Right lung (tissue), 10 donors: ENCODE measurements at places on chromosomes 12 and 14. TPM values are rescaled to one million over a fixed set of nuclear protein-coding genes. Genes with fewer than 3 reads are reported as not detected.

DNA sequence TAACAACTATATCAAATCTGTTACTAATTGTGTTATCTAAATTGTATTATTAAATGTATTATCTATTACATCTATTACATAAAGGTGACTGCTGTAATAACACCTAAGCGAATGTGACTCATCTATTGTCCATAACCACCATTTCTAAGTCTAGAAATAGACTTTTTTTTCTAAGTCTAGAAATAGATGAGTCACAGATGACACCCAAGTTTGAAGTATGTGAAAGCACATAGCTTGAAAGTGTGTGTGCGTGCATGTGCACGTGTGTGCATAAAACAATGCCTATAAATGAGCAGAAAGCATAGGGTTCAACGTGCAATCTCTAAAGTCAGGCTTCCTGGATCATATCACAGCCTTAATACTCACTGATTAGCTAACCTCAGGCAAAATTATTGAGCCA lies 451.3 kb upstream of the USP15 start:
- DNase-seq: no peak

- no peak for DNase-seq
Measured at GRCh38 chr12:25058658-25059058, 109.8 kb upstream of the BCAT1 start.

- peak; percentile 18 for DNase-seq
Measured at GRCh38 chr14:30005114-30005808, 77.6 kb upstream of the PRKD1 start.

- no peak for DNase-seq
Measured at GRCh38 chr14:90319173-90319572, 12.6 kb downstream of the NRDE2 start.

- no peak for DNase-seq
Measured at GRCh38 chr14:103762036-103762435, 46.4 kb downstream of the ZFYVE21 start.

DNA sequence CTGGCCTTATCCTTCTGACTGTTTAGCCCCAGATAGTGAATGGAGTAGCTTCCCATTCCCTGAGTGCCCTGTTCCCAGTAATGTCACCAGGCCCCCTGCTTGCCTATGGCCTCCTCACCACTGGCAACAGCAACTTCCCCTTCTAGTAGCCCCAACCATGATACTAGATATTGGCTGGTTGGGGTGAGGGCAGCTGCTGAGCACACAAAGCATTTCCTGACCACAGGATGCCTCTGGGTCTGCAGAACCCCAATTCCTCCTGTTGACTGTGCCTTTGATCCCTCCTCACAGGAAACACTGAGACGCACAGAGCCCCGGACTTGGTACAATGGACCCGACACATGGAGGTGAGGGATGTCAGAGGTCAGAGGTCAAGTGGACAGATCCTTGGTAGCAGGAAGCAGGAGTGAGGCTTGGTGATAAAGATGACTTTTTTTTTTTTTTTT lies 597 bp downstream of the SOAT2 start:
- DNase-seq: no peak

DNA sequence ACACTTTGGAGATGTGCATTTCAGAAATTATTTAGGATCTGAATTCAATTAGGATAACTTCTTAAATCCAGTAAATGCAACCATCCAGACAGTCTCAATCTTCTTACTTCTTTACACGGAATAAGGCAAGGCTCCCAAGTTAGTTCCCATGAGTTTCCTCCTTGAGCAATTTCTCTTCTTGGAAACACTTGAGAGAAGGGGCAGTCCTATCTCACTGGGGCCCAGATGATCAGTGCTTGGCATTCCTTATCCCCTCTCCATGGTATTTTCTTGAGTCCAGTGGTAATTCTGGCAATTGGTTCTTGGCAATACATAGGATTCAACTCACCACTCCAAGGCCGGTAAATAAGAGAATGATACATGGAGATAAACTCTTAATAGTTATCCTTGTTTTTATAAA lies 87.1 kb upstream of the PTHLH start:
- no peak for DNase-seq

OR6S1 gene
- not detected for polyA plus RNA-seq

RTL1 gene
- polyA plus RNA-seq: 0.09 TPM

GRCh38 chr12:32290411-32290810 lies 108.9 kb upstream of the FGD4 start:
- DNase-seq: no peak

LMNTD1 gene
- 1.9 TPM for polyA plus RNA-seq

DNA sequence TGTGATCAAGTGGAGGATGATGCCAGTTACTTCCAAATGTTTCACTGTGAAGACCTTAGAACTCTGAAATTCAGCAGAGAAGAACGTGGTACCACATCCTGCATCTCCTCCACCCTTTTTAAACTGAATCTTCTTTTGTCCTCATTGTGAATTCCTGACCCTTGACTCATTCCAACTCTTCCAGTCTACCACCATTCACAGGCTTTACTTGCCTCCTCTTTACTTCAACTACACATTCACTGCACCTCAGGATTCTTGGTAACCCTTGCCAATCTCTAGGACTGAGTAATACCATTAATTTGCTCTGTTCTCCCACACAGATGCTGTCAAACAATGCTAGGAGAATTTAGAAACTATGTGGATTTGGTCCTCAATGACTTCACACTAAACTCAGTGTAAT lies 37.3 kb downstream of the PPP1R12A start:
- DNase-seq: no peak

KRT8 gene
- 186 TPM for polyA plus RNA-seq

SPTB gene
- 2.7 TPM for polyA plus RNA-seq

ESPL1 gene
- polyA plus RNA-seq: 13.1 TPM

CREBL2 gene
- 30.8 TPM for polyA plus RNA-seq

GRCh38 chr12:46303039-46303666 lies 34.3 kb upstream of the SLC38A1 start:
- DNase-seq: no peak

DNA sequence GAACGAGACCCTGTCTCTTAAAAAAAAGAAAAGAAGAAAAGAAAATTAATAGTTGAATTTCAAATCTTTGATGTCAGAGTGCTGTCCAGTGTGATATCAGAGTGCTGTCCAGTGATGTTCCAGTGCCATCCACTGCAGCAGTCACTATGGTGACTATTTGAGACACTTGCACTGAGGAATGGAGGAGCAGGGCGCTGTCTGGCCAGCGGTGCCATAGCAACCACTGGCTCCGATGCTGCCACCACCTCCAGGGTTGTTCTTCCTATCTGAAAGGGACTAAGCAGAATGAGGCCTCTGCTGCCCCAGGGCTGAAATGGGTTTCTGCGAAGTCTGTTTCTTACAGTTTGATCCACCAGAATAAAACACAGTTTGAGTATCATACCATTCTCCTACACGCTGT lies 272.9 kb downstream of the NUAK1 start:
- no peak for DNase-seq

- no peak for DNase-seq
Measured at GRCh38 chr12:82593901-82594396, 92.8 kb upstream of the TMTC2 start.

DNA sequence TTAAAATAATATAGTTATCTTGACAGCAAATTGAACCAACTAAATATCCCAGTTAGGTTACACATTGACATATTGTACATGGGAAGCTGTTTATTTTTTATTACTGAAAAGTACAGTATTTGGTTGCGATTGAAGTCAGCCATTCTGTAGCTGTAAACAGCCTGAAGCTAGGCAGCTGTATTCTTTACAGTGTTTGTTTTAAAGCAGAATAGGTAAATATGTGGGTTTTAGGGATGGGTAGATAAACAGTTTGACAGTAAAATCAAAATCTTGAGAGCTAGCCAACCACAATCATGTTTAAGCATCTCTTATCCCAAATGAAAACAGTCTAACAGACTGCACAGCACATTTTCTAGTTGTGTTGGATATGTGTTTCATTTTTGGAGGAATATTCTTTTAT lies 45.7 kb downstream of the TTC6 start:
- no peak for DNase-seq

- no peak for DNase-seq
Measured at GRCh38 chr12:120872487-120872886, 31.7 kb downstream of the SPPL3 start.

AKAP5 gene
- 4.4 TPM for polyA plus RNA-seq

SLC17A8 gene
- 4.6 TPM for polyA plus RNA-seq

OLR1 gene
- 0.31 TPM for polyA plus RNA-seq

G2E3 gene
- 21.5 TPM for polyA plus RNA-seq

DNA sequence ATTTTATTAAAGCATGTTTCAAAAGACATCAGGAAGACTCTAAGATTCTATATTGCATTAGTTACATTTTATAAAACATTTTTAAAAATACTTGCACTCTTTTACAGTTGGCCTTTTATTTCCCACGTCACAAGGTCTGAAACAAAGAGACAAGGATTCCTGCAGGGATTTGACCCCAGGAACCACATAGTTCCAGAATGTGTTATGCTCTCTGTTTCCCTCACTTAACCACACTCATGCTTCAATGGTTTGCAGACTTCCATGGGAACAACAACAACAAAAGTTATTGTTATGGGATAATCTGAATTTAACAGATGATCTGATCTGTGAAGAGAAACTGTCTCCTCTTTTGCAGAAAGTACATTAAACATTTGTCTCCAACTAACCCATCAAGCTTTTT lies 104.3 kb upstream of the PPFIA2 start:
- DNase-seq: no peak

DTX3 gene
- 53.2 TPM for polyA plus RNA-seq

DNA sequence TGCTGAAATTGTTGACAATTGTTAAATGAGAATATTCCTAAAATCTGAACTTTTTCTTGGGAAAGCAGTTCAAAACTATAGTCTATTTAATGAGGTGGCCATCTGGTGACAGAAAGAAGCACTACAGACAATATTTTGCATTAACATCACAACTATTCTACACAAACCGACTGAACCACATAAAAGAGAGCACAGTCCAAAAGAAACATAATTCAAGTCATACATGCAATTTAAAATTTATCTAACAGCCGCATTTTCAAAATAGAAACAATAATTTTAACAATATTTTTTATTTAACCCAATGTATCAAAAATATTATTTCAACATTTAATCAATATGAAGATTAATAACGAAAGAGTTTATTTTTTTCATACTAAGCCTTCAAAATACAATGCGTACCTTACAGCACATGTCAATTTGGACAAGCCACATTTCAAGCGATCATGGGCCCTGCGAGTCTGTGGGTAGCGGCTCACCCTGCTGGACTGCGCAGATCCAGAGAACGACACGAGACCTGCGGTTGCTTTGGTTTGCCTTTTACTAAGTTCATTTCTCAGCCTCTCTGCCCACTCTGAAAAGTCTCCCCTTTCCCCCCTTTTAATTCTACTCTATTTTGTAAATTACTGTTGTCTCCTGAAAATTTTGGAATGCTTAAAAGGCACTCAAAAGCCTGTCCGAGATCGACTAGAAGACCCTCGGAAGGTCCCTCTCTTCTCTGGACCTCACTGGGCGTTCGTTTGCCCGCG lies 947 bp upstream of the LRRC9 start:
- peak; percentile 27 for DNase-seq

DBX2 gene
- polyA plus RNA-seq: not detected

DNA sequence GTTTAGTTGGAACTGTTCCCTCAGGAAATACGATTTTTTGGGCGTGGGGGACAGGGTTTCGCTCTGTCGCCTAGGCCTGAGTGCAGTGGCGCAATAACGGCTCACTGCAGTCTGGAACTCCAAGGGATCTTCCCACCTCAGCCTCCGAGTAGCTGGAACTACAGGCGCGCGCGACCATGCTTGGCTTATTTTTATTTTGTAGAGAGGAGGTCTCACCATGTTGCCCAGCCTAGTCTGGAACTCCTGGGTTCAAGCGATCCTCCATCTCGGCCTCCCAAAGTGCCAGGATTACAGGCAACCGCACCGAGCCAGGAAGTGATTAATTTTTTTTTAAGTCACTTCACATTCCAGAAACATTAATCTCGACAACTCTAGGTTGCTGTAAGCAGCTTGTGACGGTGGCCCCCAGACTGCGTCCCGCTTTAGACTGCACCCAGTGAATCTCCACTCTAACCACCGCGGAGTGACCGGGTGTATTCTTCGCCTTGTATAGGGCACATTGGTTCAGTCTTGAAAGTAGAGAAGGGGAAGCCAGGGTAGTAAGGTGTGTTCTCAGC lies 830 bp upstream of the MIS18BP1 start:
- DNase-seq: no peak

GRCh38 chr12:113697104-113697503 lies 225.4 kb upstream of the LHX5 start:
- no peak for DNase-seq

GRCh38 chr14:104870368-104871144 lies 5.5 kb downstream of the CEP170B start:
- no peak for DNase-seq

NUDT14 gene
- polyA plus RNA-seq: 48.9 TPM

GRCh38 chr14:103679351-103679750 lies 35.9 kb downstream of the XRCC3 start:
- no peak for DNase-seq

WNT1 gene
- polyA plus RNA-seq: not detected

DNA sequence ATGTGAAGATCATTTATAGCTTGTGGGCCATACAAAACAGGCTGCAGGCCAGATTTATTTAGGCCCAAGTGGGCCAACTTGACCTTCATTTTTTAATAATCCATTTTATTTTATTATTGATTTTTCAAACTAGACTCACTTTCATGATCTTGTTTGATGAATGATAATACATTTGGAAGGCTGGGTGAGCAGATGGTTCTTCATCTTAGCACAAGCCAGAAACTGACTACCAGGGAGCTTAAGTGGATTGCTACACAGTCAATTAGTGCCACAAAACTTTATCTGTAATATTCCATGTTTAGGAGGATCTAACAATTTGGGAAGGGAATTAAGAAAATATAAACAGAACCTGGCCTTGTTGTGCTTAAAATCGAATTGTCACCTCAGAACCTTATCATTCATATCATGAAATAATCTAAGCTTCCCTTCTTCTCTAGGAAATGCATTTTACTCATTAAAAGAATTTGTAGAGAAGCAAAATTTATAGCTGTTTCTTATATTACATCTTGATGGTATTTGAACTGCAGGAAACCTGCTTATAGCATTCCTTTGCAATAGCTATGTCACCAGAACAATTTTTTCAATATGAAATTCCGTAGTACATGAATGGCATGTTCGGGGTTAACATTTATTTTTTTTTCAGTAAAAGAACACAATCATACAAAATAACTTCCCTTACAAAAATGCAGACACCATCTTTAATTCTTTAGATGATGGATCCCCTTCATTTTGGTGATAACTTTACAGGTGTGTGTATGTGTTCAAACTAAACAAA lies 62.0 kb upstream of the CSRP2 start:
- DNase-seq: no peak

- DNase-seq: peak; percentile 8
Measured at GRCh38 chr12:56387152-56387736, 24.6 kb upstream of the APOF start.

GRCh38 chr12:28453686-28454085 lies 263.4 kb downstream of the CCDC91 start:
- no peak for DNase-seq

SRRM4 gene
- 0.23 TPM for polyA plus RNA-seq
